Activated T-cell treated with anti-CD3 and anti-CD28 coated beads, Interleukin-2, amount 50 U/mL, for 4 hours (primary cell): ENCODE measurements at places on chromosomes 4 and X.

DNA sequence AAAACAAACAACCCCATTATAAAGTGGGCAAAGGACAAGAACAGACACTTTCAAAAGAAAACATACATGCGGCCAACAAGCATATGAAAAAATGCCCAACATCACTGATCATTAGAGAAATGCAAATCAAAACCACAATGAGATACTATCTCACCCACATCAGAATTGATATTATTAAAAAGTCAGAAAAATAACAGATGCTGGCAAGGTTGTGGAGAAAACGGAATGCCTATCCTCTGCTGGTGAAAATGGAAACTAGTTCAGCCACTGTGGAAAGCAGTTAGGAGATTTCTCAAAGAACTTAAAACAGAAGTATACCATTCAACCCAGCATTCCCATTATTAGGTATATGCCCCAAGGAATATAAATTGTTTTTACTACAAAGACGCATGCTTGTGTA lies 112.5 kb downstream of the JADE1 start:
- no peak for DNase-seq

DNA sequence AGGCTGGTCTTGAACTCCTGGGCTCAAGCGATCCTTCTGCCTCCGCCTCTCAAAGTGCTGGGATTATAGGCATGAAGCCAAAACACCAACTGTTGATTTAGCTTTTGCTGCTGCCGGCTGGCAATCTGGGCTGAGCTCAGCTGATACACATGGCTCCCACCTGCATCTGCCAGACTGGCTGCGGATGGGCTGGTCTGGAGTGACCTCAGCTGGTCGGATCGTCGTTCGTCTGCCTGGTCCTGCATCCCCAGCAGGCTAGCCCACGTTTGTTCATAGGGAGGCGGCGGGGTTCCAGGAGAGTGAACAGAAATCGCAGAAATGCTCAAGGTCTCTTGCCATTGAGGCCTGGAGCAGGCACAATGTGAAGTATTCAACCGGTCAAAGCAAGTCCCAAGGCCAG lies 74.4 kb upstream of the DDX3X start:
- no peak for DNase-seq

GRCh38 chr4:6449746-6450369 lies 22.6 kb downstream of the PPP2R2C start:
- DNase-seq = no peak

DNA sequence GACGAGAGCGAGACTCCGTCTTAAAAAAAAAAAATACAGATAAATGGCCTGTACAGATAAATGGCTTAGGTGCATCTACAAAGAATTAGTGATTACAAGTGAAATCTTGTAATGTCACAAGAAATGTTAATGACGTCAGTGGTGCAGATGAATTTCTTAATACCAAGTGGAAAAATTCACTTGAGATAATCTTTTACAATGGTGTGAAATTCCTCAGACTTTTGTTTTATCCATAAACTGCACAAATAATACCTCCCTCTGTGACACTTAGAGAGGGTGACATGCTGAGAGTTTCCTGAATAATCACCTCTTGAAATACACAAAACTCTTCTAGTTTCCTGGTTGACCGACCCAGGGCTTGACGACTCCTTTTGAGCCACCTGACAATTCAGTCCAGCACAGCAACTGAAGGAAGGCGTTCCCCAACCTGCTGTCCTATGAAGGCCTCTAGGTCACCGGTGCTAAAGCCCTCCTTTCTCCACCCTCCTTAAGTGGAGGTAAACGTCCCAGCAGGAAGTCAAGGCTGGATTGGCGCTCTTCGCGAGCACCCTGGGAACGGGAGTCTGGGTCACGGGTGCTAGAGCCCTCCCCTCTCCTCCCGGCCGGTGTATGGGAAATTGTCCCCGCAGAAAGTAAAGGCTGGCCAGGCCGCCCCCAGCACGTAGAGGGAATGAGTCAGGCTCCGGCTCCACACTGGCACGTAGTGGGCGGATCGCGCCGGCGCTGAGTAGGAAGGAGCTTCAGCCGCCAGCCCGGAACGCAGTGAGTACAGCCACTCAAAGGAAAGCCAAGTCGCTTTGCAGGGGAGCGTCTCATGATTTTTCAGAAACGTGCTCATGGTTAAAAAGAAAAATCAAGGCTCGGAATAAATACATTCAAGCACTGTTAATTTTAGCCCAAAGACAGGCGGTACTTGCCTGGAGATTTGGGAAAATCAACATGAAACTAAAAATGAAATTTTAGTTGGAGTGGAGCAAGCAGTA lies at the start of gene TMEM144:
Gene TMEM144 (plus strand): TSS at position 662 of the 983 bp plus-strand sequence. CDS start 2,182 bp downstream, outside the sequence.
- peak; percentile 8 for DNase-seq
